ENCODE measurements at places on chromosomes 12 and 14.

GRCh38 chr12:6333566-6333965 is 8.3 kb downstream of the TNFRSF1A start:
- peak; percentile 95 for DNase-seq

GRCh38 chr14:45091710-45092109 is 7.8 kb downstream of the PRPF39 start:
- peak; percentile 30 for DNase-seq

DNA sequence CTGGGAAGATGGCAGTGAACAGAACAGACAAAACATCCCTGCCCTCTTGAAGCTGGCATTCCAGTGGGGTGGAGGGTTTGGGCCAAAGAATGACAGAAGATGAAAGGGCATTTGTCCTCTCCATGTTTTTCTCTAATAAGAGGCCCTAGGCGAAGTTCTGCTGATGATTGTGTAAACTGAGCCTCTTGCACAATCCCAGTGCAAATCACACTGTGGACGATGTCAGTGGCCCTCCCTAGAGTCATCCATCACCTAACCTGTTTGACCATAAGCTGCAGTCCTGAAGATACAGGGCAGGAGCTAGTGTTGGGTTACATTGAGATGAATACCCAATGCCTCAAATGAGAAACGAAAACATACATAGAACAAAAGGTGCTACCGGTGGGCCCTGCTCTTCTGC is 622.4 kb upstream of the TBX3 start:
- DNase-seq = no peak

- peak; percentile 23 for DNase-seq
Observed at GRCh38 chr12:19298836-19299605, 140.3 kb upstream of the AEBP2 start.

DNA sequence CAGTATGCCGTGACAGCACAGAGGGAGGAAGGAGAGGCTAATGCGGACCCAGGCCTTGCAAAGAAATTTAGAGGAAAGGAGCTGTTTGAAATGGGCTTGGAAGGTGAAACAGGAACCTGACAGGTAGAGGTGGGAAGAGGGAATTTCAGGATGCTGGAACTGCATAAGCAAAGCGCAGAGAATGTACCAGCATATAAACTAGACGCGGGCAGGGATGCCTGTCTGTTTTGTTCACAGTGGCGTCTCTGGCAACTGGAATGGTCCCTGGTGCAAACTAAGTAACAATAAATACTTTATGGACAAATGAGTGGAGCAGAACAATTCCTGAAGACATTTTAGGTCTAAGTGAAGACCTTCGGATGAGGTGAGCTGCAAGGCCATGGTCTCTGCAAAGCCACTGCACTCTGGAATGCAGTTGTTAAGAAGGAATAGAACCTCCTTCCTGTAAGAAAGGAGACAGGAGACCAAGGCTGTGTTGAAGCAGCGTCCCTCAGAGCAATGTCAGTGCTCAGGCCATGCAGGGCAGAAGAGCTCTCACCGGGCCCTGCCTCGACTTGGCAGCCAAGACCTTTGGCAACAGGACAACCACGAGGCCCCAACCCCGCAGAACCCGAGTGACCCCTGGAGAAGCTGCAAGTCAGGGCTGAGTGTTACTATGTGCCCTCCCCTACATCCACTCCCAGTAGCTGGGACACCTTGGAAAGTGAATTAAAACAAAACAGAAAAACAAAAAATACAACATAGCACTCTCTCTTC is 42.8 kb downstream of the PITPNM2 start:
- DNase-seq = no peak

DNA sequence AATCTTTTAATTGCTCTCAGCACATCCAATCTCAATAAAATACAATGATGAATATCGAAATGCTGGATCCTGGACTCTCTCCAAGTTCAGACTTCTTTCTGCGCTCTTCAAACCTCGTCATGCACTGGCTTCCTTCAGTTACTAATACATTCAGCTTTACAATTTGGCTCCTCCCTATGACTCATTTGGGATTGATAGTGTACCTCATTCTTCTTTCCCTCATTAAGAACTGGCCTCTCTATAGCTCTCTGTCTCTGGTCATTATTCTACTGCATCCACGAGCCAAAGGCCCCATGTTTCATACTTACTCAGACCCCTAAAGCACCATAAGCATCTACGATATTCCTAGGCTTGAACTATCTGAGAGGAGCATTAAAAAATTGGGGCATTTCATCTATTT is 4.9 kb downstream of the TSPAN8 start:
- no peak for DNase-seq

- DNase-seq = peak; percentile 48
Observed at GRCh38 chr12:25699454-25699853, 146.4 kb upstream of the LMNTD1 start.
